Activated CD4-positive, alpha-beta T cell treated with anti-CD3 and anti-CD28 coated beads, Interleukin-2, amount 50 U/mL, for 24 hours (primary cell): ENCODE measurements at places on chromosomes 3 and 15.

DNA sequence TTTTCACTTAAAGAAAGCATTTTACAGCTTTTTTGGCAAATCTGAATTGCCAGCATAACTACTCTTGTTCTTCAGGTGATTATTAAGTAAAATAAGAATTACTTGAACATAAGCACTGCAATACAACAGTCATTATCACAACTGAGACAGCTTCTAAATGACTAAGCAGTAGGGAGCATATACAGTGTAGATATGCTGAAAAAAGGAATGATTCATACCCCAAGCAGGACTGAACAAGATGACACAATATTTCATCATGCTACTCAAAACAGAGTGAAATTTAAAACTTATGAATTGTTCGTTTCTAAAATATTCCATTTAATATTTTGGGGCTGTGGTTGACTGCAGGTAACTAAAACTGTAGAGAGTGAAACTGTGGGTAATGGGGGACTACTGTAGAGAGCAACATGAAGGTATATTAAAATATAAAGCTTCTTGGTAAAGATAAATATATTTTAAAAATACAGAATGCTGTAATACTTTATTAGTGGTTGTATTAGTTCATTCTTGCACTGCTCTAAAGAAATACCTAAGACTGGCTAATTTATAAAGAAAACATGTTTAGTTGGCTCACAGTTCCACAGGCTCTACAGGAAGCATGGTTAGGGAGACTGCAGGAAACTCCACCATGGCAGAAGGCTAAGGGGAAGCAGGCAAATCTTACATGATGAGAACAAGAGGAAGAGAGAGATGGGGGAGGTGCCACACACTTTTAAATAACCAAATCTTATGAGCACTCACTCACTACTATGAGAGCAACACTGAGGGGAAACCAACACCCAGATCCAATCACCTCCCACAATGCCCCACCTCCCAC, 84.8 kb downstream of the DCLK3 start:
- no peak for DNase-seq

DNA sequence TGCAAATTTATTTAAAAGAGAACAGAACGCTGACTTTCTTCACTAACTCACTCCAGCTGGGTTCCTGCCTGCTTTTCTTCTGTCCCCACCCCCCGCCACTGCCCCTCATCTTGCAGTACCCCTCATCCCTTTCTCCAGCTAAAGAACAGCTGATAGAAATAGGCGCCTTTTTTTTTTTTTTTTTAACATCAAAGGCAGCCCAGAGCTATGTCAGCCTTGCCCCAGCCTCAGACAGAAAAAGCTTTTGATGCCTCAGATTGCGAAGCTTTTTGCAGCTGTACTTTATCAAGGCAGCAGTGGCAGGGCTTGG, 1.8 kb downstream of the CADPS start:
- no peak for DNase-seq

DNA sequence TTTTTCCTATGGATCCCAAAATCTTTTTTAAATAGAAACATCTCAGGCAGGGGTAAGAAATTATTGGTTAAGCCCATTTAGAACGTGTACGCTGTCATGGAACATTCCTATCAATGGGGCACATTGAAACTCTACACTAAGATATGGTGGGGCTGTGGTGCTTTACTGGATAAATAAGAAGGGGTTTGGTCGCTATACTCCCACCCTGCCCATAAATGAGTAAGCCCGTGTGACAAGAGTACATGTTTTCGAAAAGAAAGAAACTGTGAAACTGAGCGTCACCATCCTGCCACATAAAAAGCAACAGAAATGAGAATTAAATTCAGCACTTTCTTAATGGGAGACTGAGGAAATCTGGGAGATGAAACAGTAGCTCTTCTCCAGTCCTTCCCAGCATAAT, 929.7 kb upstream of the CFAP20DC start:
- peak; percentile 47 for DNase-seq

DNA sequence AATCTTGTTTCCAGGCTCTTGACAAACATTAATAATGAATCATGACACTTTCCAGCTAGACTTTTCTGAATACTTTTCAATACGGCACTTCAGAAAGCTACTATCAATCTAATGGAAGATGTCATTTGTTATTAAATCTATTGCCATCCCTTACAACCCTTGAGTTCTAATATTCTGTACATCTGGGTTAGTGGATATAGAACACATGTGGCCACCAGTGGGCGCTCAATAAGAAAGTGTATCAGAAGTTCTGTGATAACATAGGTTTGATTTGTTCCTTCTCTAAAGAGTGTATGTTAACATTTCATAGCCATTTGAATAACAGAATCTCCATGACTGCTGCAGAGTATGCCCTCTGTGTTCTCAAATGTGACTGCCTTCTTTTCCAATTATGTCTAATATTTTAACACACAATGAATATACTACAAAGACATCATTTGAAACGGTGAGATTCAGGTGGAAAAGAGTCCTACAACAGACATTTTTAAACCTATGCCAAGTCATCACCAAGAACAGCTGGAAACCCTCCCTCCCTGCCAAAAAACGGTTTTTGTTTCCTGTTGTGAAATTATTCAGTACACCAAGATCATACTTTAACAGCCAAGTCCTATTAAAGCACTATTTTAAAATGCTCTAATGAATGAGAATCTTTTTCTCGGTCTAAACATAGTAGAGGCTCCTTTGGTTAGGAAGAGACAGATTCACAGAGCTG, 22.2 kb downstream of the ALDH1A2 start:
- no peak for DNase-seq

GRCh38 chr3:79884354-79884753, 116.6 kb upstream of the ROBO1 start:
- no peak for DNase-seq
